Stimulated activated CD8-positive, alpha-beta memory T cell treated with anti-CD3 and anti-CD28 coated beads, Interleukin-4, amount 100 ng/mL, for 24 hours (primary cell): ENCODE measurements at places on chromosomes 16 and 17.

GRCh38 chr17:79152636-79153035 is 78.0 kb downstream of the ENGASE start:
- DNase-seq = no peak

GRCh38 chr17:48729335-48730239 is 1.0 kb upstream of the HOXB13 start:
- no peak for DNase-seq

GRCh38 chr17:73770115-73770848 is 126.0 kb upstream of the SDK2 start:
- DNase-seq = no peak

GRCh38 chr17:70775679-70776078 is 606.3 kb downstream of the KCNJ2 start:
- no peak for DNase-seq

DNA sequence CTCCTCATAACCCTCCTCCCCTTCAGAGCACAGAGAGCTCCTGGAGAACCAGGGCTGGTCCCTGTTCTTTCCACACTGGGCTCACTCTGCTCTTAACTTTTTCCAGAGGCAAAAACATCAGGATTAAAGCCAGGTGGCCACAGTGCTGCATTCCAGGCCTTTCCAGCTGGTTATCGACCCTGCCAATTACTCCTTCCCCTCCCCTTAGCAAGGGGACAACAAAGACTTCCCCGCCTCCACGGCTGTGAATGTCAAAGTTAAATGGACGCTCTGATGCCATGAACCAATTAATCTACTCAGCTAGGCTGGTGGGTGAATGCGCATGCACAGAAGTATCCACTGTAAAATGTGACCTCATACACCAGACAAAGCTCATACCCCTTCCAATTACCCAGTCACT is 23.1 kb downstream of the ACLY start:
- no peak for DNase-seq

DNA sequence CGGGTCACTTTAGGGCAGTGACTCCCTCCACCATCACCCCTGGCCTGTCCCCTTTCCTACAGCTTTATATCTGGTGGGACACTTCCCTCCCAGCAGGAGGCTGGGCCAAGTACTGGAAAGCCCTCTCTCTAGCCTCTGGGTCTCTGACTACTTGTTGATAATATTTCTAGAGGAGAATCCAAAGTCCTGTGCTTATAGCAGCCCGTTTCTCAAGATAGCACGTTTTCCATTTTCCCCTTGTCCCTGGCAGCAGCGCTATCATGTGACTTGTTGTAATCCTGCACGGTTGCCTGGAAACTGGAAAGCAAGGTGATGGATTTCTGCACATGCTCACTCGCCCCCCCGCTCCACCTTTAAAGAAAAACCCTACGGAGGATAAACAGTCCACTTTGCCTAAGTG is 3.3 kb upstream of the AXIN2 start:
- no peak for DNase-seq

GRCh38 chr17:49191917-49192741 is 18.2 kb downstream of the GNGT2 start:
- DNase-seq = peak; percentile 68

DNA sequence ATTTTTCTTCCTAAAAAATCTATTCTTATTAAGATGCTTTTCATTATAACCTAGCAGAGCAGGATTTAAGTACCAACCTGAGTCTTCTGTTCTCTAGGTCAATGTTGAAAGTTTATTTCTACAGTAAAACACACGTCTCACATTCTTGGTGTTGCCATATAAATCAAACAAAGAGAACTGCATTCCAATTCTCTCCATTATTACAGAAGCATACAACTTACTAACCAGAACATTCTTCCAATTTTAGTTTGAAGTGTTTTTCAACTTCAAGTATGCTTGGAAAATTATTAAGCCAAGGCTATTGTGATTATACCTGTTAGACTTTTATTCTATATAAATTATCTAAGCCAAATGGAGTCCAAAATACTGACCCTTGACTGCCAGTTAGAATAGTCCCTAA is 110.4 kb upstream of the PMFBP1 start:
- DNase-seq = no peak

DNA sequence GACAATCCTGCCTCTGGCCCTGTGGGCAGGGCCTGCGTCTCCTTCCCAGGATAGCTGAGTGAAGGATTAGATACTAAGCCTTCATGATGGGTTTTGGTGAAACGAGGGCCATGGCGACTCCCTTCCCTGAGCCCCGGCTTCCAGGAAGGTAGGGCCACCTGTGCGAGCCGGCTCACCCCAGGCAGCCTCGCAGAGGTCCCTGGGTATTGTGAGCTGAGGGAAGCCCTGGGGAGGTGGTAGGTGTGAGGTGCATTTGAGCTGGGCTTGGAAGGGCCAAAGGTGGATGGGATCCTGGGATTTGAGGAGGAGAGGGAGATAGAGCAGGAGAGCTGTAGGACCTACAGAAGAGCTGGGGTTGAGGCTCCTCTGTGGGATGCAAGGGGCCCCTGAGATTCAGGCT is 6.5 kb upstream of the P2RX1 start:
- DNase-seq = no peak

DNA sequence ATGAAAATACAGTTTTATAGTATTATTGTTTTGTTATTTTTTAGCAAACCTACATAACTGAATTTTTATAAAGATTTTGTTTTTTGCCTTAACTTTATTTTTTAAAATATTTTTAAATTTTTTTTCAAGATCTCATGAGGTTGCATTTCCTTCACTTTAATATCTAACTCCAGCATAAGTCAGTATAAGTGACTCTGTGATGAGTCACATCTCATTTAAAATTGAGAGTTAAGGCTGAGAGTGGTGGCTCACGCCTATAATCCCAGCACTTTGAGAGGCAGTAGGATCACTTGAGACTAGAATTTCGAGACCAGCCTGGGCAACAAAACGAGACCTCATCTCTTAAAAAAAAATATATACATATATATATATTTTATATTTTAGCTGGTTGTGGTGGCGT is 44.0 kb downstream of the NLK start:
- no peak for DNase-seq

DNA sequence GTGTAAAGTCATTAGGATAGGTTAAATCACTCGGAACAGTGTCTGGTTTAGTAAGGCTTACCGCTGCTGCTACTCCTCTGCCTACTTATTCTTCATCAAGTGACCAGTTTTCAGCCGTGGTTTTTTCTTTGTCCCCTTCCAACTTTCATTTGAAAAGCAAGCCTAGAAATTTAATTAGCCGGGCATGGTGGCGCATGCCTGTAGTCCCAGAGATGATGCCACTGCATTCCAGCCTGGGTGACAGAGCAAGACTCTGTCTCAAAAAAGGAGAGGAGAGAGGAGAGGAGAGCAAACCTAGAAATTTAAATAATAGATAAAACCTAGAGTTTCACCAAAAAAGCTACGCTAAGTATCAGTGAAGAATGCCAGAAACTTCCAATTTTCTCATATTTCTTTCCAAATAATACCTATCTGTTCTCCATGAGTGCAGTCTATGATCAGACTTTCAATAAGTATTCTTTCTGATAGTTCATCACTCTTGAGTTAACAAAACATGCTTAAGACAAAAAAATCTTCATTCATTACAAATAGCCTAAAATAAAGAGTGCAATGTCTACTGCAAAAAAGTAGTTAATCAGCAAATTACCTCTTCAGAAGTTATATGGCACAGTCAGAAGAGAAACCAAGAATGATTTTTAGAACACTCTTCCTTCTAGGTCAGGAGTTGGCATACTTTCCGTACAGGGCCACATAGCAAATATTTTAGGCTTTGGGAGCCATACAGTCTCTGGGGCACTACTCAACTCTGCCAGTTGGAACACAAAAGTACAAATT is 15.1 kb downstream of the ANKFY1 start:
- no peak for DNase-seq

DNA sequence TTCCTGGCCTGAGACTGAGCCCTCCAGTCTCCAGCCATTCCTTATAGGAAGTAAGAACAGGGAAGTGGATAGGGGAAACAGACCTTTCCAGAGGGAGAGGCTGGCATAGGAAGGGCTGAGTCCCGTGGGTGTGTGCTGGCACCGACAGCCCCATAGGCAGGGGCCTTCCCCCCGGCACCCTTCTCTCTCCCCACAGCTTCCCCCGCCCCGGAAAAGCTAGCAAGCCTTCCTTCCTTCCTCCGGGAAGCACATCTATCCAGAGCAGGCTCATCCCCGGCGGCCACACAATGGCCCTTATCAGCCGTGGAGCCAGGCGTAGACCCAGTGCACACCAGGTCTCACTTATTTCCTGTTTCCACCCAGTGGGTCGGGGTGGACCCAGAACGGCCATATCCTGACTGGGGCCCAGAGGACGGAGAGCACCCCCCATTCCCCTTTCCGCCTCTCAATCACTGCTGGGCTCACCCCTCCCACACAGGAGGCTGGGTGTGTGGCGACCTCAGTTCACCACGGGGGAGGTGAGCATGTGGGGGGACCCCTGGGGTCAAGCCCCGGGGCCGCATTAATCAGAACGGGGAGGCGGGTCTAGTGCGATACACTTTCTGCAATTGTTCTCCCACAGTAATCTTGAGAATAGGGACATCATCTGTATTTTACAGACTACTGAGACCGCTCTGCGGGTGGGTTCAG is 950 bp upstream of the MYO1C start:
- no peak for DNase-seq

DNA sequence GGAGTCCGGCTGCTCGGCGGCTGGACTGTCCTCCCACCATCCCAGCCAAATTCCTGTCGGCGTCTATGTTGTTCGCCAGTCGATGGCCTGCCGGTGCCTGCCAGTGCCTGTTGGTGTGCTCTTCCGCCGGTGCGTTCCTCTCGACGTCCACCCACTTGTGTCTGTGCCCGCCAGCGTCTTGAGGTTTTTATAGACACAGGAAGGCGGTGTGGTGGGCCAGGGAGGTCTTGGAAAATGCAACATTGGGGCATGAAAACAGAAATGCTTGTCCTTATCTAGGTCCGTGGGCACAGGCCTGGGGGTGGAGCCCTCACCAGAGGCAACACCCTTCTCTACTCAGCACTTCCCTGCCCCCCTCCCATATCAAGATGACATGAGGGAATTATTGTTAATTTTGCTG is 167.8 kb downstream of the IRF8 start:
- no peak for DNase-seq

DNA sequence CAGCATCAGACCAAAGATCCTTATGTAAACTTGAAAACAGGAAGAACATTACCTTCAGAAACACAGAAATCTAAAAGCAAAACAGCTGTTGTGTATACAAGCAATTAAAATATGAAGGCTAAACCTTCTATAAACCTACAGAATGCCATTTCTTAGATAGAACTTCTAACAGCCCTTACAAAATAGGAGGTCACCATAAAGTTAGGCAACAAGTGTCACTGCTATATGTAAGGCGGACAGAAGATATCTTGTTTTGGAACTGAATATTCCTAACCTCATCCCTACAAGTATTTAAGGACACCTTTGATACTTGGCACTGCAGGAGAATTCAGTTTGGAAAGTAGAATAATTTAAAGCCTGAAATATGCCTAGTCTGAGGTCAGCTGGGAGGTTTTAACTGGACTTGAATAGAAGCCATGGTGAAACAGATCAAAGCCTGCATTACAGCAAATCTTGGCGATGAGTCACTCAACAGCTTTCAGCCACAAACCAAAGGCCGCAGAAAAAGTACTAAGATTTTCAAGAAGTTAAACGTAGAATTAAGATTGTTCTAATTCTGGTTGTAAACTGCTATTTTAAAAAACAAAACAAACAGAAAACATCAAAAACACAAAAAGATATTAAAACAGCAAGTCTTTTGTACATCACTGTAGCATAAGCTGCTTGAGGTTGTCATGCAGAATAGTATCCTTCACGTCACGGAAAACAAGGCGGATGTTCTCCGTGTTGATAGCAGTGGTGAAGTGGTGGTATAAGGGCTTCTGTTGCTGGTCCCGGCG is 42.7 kb downstream of the GNA13 start:
- no peak for DNase-seq

DNA sequence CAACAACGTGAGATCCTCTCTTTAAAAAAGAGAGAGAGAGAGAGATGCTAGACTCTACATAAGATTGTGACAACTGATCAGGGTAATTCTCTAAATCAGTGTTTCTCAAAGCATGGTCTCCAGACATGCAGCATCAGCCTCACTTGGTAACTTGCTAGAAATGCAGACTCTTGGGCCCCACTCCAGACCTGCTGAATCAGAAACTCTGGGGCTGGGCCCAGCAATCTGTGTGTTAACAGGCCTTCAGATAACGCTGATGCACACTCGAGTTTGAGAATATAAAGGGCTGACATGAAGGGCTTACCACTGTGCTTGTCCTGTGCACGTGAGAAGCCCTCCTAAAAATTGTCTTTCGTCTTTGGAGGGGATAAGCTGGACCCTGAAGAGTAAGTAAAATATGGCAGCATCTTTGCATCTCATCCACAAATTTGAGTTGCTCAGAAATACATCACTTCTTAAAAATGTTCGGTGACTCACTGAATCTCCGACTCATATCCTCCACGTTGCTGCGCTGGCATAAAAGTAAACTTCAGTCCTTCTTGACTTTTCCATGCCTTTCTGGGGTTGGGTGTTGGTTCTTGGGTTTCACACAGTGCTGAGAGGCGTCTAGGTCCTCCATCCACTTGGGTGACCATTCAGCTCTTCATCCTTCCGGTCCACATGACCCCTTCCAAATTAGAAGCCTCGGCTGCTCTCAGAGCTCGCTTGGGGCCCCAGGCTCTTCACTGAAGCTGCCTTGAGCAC is 26.1 kb upstream of the KDM8 start:
- no peak for DNase-seq

DNA sequence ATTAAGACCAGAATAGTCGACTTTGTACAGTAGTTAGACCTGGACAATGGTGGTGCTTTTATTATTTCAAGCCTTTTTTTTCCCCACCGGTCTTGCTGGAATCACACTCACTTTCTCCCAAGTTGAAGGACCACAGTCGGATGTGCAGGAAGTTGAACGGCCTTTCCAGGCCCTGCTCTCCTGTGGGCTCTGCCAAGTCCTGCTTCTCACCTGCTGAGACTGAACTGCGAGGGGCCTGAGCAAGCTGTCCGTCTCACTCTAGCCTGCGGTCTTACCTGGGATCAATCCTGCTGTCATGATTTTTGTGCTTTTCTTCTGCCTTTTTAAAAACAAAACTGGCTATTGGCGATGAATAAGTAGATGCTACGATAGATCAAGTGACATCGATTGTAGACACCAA is 1.3 kb downstream of the TLCD3A start:
- no peak for DNase-seq
